Activated T-cell treated with anti-CD3 and anti-CD28 coated beads for 4 hours (primary cell): ENCODE measurements at places on chromosomes 4 and X.

GRCh38 chr4:145866991-145867390, 71.6 kb downstream of the ZNF827 start:
- DNase-seq: no peak

DNA sequence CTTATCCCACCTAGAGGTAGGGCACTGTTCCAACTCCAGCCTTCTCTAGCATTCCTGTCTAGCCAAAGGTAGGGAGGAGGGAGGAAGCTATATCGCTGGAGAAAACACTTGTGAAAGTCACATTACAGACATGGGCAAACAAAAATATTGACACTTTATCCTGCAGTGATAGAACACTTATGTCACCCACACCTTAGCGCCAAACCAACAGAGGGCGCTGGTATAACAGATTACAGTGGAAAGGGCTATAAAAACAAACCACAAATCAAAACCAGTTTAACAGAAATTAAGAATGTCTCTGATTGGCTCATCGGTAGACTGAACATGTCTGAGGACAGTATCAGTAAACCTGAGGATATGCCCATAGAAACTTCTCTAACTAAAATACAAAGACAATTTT, 451.3 kb downstream of the TLL1 start:
- no peak for DNase-seq

DNA sequence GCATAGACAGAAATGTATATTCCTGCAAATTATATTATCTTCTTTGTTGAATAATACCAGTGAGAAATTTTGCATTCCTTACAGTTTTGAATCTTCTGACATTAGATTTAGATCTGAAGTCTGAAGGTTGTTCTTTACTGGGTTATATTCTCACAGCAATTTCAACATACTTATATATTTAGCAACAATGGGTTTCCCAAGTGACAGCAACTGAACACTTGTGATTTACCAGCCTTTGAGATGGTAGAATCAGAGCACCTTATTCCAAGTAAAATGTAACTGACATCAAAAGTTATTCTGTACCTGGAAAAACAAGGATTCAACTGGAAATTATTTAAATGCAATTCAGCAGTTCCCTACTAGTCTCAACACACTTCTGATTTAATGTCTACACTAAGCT, 66.0 kb downstream of the RELL1 start:
- no peak for DNase-seq

GRCh38 chr4:15327311-15328298, 100.2 kb upstream of the C1QTNF7 start:
- no peak for DNase-seq

GRCh38 chr4:140472156-140472555, 25.9 kb downstream of the MGAT4D start:
- no peak for DNase-seq

- DNase-seq: no peak
Measured at GRCh38 chr4:167897116-167897515, 195.2 kb upstream of the ANXA10 start.

- no peak for DNase-seq
Measured at GRCh38 chrX:123217077-123217476, 33.0 kb downstream of the GRIA3 start.

- no peak for DNase-seq
Measured at GRCh38 chrX:78064152-78064551, 39.9 kb upstream of the PGK1 start.

DNA sequence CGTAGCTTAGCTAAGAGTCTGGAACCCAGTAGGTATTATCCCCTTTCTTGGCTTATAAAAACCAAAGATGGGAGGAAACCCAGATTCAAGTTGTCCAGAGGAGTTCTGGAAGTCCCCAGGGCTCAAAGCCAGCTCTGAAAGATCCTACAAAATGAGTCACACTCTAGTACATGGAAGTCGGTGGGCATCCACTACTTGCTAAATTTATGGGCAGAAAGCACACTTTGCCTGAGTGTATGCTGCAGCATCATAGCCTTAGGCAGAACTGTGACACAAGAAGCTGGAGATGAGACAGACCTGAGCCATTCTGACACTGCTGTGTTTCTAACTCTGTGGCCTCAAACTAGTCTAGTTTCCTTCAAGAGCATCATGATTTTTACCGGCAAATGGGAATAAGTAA, 429.3 kb downstream of the AFF2 start:
- DNase-seq: no peak

DNA sequence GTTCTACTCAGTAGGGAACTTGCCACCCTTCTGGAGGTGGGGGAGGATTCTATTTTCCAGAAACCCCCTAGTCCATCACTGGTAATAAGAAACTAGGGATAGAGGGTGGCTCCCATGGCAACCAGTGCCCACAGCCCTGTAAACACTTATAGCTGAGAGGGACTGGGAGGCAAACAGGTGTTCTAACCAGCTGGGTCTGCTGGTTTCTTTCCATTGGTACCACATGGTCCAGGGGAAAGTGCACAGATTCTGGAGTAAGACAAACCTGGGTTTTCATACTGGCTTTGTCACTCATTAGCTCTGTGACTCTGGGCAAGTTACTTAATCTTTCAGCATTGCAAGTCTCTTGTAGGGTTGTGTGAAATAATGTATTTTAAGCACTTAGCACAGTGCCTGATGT, 26.9 kb downstream of the IGSF1 start:
- DNase-seq: no peak

GRCh38 chr4:72690771-72691170, 121.8 kb upstream of the ADAMTS3 start:
- DNase-seq: no peak

DNA sequence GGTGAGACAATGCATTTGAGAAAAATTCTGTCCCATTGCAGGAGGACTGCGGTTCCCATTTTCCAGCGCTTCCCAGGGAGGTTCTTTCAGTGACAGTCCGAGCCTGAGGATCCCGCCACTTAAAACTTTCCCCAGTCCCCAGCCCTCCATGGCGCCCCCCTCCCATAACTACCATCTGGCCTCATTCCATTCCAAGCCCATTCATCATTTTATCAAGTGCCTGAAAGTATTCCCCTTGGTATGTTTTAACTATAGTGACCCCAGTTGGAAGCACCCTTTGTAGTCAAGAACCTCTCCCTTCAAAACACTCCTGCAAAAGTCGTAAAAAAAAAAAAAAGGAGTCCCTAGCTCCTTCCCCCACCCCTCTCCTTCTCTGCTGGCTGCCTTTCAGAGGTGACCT, 1.2 kb downstream of the RASL11B start:
- DNase-seq: no peak

DNA sequence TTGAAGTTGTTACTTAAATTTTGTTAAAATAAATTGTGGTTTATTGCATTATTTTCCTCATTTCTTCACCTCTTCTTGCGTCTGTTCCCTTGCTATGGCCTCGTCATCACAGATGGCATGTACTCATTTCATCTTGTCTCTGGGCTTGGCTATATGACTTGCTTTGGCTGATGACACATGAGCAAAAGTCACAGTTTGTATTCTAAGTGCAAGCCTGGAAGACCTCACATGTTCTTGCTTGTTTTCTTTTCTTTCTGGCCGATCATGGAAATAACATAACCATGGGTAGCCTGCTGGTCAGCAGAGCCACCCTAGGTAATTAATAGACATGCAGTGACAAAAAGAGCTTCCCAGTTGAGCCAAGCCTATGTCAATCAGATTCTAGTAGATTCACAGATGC, 527.9 kb downstream of the SPRY1 start:
- DNase-seq: no peak

DNA sequence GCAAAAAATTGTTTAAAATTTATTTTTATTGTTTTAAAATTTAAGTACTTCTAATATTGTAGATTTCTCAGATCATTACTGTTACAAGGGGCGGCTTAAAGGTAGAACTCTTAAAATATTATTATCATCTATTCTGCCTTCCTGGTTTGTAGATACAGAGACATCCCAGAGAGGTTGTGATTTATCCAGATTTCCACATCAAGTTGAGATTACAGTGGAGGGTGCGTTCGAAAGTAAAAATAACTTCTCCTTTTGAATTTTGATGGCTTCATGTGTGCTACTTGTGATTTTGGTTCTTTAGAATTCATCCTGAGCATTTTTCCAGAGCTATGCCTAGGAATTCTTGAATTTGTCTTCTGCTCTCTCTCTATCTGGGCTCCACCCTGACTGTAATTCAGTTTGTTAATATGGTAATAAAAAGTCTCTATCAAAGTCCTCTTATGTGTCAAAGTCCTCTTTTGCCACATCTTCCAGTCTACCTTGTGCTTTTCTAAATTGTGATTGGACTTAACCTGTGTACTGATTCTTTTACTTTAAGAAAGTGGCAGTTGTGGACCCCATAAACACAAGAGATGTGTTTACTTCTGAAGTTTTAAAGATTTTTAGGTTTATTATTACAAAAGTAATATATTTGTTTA, 37.2 kb downstream of the CLCN3 start:
- DNase-seq: no peak

DNA sequence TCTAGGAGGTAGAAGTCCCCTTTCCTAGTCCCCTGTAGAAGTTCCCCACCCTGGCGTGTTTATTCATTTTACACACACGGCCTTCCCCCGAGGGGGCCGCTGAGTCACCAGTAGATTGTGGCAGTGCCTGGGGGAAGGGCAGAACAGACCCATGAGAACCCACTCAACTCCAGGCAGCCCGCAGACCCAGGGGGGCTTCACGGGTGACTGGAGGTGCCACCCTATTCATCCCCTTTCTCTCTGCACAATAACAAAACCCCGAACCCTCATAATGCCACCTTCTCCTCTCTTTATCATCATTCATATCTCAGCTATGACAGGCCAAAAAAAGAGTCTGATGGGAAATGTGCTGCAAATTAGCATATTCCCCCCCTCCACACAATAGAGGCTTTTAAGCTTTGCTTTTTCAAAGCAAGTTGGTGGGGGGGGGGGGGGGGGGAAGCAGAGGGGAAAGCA, 20.4 kb upstream of the GPM6B start:
- DNase-seq: no peak

GRCh38 chr4:42515156-42515884, 118.0 kb downstream of the SHISA3 start:
- no peak for DNase-seq

- DNase-seq: no peak
Measured at GRCh38 chr4:6472387-6473263, at the start of gene PPP2R2C. TSS of gene PPP2R2C (minus strand) at chr4:6472614. CDS start at chr4:6472229, 385 bp downstream.

DNA sequence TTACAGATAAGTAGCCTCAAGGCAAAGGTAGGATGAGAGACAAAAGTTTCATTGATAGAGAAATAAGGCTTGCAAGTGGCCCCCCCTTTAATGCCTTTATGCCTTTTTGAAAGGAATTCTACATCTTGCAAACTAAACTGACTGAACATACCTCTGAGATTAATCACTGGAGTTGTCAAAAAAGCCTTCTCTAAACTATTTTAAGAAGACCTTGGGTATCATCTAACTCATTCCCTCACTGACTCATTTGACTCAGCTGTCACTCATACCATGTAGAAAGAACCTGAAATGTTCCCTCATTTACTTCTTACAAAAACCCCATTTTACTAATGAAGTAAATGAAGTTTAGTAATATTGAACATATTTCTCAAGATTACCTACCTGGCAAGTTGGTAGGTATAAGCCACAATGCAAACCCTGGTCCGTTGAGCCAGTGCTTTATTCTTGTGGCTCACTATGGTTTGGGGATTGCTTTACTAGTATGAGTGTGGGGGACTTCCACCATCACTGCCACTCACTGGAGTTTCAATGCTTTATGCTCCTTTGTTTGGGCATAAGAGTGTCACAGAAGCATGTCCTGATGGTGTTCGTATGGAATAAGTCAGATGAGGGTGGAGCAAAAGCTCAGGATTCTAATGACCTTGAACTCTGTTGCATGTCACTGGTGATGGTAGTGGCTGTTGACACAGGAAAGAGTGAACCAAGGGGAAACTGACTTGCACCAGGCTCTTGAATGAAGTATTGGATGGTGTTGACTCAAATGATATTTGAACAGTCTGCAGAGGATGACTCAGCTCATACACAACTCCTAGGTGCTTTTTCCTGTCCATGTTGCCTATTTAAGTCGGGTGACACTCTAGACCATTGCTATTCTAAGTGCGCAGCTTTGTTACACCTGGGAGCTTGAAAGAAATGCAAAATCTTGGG, 305.5 kb upstream of the EMCN start:
- no peak for DNase-seq

DNA sequence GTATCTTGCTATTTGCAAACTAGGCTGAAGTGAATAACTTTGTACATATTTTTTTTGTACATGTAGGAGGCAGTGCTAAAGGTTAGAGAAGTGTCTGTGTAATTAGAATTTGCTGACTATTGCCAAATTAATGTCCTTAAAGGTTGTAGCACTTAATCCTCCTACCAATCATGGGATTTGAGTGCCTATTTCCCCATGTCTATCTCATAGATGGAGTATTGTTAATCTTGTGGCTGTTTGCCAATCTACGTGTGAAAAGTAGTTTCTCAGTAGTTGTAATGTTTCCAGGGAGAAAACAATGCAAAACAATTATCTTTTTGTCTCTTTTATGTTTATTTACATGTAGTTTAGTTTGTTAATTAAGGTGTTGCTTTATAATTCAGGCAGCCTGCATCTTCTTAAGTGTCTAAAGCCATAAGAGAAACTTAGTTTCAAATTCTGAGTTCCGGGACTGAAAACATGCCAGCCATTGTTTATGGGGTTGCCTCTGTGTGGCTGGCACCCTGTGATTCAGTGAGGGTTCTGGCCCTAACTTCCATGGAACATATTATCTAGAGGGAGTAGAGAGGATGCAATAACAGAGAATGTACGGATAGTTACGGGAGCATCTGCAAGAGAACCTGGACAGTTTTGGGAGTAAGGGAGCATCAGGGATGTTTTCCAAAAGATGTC, 142.4 kb downstream of the KLHL8 start:
- no peak for DNase-seq

GRCh38 chr4:128556756-128557155, 252.7 kb upstream of the JADE1 start:
- no peak for DNase-seq

DNA sequence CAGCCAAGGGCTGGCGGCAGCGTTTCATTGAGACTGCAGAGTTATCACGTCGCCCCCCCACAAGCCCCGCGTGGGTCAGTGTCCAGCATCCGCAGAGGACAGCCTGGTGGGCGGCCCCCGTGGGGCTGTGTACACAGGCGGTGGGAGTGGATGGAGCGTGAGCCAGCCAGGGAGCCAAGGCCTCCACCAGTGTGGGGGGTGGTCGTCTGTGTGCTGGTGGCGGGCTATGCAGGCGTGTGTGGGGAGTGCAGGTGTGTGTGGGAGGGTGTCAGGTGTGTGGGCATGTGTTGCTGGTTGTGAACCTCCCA, 56.5 kb upstream of the NKX1-1 start:
- no peak for DNase-seq

- no peak for DNase-seq
Measured at GRCh38 chrX:124440695-124441094, 94.3 kb downstream of the SH2D1A start.

GRCh38 chrX:108875548-108875947, 139.2 kb upstream of the IRS4 start:
- DNase-seq: no peak

GRCh38 chrX:124829930-124830329, 483.6 kb downstream of the SH2D1A start:
- DNase-seq: no peak
